T-helper 9 cell (primary cell): ENCODE measurements at places on chromosomes 4 and X.

DNA sequence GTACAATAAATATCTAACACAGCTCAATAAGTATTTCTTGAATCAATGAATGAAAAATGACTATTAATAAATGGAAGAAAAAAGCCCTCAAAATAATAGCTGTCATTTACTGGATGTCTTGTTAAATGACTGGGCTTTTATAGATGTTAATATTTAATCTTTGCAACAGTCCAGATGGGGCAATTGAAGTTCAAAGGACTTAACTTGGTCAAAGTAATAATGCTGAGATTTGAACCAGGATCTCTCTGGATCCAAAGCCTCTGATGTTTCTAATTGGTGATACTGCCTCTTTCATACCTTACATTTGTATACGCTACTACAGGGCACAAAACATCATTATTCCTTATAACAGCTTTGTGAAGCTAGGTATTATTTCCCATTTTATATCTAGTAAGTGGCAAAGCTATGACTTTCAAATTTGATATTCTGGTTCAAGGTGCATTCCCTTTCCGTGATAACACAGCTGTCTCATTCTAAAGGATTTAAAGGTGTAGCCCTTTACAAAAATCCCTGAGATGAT is 72.6 kb downstream of the DCK start:
- DNase-seq, result no peak

- no peak for DNase-seq
Observed at GRCh38 chr4:47530801-47531200, 45.7 kb downstream of the ATP10D start.

- DNase-seq, result no peak
Observed at GRCh38 chr4:180828455-180829018, 1414.7 kb upstream of the TENM3 start.

DNA sequence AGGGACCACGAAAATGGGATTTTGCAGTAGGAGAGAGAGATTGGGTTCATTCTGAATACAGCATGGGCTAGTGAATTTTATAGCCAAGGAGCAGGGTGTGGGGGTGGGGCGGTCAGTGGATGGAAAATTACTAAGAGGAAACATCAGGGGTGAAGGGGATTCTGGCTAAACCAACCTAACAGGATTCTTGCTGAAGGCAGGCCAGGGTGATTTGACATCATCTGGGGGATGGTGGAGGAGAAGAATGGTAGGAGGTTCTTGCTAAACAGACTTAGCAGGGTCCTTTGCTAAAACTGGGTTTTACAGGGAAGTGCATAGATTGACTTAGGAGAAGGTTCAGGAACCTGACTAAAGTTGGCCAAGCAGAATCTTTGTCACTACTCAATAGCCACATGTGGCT is 91.9 kb downstream of the DNAAF6 start:
- DNase-seq, result no peak

DNA sequence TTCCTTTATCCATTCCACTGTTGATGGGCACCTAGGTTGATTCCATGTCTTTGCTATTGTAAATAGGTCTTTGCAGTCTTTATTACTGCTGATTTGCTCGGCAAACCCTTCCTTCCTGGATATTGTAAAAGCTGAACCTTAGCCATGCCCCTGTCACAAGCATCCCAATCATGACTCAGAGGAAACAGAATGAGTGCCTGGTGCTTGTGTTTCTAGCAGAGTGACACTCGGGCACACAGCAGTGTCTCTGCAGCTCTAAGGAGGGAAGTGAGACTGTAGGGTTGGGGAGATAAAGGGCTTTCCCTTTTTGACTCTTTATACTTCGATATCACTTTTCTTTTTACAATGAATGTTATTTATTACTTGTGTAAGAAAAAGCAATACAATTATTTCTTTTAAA is 83.3 kb downstream of the AKAP4 start:
- no peak for DNase-seq

DNA sequence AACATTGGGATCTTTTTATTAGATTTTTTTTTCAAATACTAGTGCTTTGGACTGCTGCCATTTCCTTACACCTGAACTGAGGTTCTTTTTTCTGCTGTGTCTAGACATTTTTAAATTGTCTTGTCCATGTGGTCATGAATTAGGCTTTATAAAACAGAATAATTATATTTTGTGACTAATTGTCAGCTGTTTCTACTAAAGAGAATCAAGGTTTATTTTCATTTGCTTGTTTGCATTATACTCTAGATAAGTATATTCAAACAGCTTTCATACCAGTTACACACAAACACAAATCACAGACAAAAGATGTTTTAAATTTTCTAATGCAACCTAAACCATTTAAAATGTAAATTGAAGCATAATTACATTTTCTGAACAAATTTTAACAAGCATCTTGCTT is 194.7 kb downstream of the GALNTL6 start:
- no peak for DNase-seq

GRCh38 chr4:48380583-48381167 is 39.3 kb downstream of the SLAIN2 start:
- no peak for DNase-seq

- DNase-seq, result no peak
Observed at GRCh38 chrX:135543924-135544323, 23.5 kb downstream of the INTS6L start.

- DNase-seq, result no peak
Observed at GRCh38 chr4:107858158-107858742, 33.5 kb downstream of the SGMS2 start.

DNA sequence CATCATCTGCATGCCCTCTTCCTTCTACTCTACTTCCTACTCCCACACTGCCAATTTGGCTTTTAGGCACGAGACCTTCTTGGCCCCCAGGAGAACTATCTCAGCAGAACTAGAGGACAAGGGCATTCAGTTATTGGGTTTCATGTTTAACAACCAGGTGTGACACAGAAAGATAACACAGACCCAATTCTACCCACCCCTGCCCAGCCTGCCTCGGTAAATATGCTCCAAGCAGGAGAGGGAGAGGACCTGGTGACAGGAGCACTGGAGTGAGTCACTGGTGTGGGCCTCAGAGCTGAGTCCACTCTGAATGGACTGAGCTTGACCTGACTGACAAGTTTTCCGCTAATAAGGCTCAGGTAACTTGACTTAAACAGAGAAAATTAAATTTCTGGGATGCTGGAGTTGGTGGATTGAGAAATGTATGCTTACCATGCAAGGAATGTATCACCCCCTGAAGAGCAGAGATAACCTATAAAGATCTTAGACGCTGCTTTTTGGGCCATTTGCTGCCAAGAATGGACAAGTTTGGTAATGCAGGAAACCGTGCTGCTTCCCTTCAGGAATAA is 52.5 kb downstream of the CASP3 start:
- no peak for DNase-seq

GRCh38 chrX:153214934-153215333 is 35.9 kb downstream of the MAGEA1 start:
- no peak for DNase-seq

DNA sequence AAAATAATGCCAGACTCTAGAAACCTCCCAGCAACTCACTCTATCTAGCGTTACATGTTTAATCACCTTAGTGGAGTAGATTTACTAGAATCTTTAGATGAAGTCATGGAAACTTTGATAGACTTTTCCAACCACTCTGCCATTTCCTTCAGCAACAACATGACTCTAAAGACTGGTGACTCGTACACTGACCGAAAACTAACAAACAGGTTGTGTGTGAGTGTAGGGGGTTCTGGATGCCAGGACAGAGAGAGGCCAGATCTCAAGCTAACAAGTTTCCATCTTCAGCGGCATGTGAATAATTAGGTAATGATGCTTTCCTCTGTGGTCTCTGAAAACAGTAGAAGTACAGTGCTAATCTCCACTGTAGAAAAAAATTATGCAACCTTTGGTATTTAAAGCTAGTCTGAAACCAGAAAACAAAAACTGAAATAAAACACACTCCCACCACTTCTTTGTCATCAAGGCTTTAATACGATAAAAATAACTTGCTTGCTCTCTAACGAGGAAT is 286.4 kb downstream of the PRDM5 start:
- DNase-seq, result no peak

DNA sequence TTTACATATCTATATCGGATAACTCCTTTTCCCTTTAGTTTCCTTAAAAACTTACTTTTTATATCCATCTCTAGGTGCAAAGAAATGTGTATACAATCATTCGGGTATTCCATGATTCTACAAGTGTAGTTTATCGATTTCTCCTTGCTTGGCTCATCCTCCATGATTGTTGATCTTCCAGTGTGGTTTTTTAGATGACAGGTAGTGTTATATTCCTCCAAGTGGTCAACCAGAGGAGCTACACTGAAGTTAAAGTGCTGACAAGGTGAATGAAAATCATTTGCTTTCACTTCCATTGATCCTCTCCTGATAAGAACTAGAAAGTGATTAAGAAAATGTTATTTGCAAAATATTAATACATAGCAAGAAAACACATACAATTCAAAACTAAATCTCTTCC is 38.5 kb downstream of the TMEM156 start:
- DNase-seq, result no peak

DNA sequence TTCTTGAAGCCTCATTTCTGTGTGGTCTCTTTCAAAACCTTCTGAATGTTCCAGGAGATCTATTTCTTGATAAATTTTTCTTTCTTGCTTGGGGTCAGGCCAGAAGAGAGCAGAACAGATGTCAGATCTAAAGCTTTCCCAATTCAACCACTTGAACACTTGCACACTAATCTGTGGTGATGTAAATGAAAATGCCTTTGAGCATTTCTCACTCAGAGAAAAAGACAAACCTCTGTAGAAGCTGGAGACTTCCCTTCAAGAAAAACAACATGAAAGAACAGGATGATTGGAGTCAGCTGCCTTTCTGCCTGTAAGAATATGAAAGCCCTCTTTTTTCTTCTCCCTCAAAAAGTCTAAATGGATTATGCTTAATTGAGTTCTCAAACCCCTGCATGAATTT is 11.2 kb downstream of the IGFBP7 start:
- DNase-seq, result no peak

DNA sequence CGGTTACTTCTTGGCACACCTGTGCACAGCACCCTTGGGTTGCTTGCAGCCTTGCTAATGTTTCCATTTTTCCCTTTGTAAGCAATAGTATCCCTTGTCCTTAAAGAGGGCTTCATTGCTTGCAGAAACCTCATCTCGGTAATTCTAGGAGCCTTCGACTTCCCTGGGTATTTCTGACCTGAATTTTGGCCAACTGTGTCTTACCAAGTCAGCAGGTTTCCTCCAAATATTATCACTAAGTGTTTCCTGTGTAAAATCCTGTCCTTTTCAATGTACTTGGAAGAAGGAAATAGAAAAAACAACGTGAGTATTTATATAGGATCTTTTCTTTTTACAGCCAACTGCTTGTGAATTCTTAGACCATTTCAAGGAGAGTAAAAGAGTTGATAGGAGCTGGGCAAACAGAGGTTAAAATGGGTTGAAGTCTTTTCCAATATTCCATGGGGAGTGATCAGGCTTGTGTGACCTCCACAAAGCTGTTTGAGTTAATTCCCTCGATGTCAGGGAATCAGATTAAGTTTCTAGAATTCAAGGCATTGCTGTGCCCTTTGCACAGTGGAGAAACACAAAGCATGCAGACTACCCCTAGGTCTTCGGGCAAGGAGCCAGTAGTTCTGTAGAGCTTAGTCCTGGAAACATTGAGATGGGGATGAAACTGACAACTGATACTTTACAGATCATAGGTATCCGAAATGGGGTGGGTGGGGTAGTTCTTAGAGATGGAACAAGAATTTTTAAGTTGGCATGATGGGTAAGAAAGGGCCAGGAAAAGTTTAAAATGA is 209.9 kb downstream of the CPE start:
- no peak for DNase-seq

DNA sequence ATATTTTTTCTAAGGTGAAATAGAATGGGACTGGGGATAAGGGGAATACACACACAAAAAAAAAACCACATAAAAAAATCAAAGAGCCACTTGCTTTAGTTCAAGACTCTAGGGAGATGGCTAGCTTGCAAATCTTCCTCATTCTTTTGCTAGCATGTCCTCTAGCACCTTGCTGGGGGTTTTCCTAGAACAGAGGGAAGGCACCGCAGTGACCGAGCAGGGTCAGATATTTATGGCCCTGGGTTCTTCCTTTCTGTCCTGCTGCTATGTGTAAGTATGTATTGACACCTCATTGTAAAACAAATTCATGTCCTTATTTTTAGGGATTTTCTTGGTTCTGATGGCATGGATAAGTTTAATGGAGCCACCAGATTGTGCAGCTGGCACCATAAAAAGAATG is 81.2 kb downstream of the SHISA3 start:
- DNase-seq, result no peak

GRCh38 chr4:866761-867390 is 40.9 kb upstream of the CPLX1 start:
- no peak for DNase-seq

- DNase-seq, result peak; percentile 74
Observed at GRCh38 chrX:48696301-48696908, at the start of gene SUV39H1. TSS of gene SUV39H1 (plus strand) at chrX:48696734. CDS start at chrX:48696785, 51 bp downstream.

DNA sequence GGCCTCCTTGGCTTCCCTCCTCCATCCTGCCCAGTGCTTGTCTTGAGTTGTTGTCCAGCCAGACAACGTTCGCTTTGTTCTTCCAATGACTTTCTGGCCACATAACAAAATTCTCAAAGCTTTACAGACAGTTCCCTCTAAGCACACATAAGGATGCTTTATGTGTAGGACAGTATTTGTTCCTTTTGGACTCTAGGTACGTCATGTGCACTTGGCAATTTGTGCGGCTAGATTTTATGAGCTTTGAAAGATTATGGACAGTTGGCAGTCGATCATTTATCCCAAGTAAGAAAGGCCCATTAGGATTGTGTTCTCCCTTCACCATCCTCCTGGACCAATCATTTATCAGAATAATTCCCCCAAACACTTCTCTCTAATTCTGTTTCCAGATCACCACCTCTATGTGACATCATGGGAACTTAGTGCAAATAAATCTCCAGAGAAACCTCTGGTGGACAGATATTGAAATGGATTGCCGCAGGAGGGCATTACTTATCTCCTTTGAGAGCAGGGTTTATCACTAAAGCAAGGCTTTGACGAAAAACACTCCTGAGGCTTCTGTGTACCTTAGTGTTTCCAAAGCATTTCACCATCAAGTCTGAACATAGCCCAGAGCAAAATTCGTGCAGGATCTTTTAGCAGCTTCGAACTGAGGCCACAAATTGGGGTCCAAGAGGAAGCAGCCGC is 77.4 kb upstream of the BMPR1B start:
- no peak for DNase-seq

DNA sequence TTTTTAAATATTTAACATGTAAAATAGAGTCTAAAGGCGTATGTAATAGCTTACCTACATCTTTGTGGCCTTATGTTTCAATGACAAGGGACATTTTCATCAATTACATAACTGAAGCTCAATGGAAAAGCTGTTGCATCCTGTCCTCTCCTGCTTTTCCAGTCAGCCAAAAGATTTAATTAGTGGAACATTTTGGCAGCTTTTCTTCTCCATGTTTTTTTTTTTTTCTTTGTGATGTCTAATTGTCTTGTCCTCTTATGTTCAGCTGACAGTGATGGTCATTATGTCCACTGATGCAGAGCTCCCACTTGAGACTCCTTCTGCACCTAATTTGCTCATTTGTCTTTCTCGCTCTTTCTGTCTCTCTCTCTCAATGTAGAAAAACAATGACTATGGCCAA is 422.2 kb downstream of the GABRG1 start:
- no peak for DNase-seq

DNA sequence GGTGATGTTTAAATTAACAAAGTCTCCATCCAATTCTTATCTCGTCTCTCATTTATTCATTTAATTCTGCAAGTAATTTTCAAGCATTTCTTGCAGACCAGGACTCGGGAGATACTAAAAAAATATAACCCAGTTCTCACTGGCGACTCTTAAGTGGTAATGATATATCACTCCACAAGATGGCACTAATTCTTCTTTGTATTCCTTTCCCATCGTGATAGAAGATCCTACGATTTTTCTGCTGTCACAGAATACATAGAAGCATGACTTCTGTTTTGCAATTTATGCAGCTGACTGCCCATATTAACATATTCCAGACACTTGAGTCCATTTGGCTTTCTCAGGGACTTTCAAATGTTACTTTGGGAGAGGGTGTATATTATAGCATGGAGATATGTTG is 64.0 kb upstream of the FGF13 start:
- DNase-seq, result no peak
